ENCODE measurements at places on chromosomes 16 and 17.

DNA sequence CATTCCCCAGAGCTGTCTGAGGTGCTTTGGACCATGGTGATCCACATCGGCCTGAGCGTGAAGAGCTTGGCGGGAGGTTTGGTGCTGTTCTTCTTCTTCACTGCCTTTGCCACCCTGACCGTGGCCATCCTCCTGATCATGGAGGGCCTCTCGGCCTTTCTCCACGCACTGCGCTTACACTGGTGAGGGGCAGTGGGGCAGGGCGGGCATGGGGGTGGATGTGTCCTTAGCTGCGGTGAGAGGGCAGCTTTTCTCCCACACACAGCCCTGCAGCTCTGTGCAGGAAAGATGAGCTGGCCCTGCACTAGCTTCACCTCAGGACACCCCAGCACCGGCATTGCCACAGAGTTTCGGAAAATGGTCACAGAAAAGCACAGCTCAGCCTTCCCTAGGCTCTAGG lies 21.8 kb upstream of the NAGLU start:
- no peak for DNase-seq

DNA sequence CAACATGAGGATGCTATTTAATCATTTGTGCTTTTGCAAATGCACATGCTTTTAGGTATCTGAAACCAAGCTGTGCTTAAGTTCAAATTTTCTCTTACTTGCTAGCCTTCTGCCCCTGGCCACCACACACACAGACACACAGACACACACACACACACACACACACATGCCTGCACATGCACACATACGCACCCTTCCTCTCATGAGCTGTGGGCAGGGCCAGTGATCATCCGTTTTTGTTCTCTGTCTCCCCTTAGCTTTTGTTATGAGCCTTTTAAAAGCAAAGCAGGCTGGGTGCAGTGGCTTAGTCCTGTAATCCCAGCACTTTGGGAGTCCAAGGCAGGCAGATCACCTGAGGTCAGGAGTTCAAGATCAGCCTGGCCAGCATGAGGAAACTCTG lies 34.2 kb downstream of the CD300LF start:
- DNase-seq: no peak

DNA sequence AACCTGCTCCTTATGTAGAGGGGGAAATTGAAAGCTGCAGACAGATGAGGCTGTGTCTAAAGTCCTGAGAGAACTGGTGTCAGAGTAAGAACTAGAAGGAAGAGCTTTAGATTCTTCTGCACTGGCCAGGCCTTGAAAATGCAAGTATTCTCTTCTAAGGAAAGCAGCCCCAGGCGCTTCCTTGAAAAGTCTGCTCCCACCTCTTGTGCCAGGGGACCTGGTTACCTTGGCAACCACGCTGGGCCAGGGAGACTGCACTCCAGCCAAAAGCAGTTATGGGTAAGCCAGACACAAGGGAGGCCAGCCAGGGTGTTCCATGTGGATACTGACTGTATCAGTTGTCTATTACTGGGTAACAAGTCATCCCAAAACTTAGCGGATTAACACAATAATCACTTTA lies 228.6 kb upstream of the SDK2 start:
- no peak for DNase-seq

DNA sequence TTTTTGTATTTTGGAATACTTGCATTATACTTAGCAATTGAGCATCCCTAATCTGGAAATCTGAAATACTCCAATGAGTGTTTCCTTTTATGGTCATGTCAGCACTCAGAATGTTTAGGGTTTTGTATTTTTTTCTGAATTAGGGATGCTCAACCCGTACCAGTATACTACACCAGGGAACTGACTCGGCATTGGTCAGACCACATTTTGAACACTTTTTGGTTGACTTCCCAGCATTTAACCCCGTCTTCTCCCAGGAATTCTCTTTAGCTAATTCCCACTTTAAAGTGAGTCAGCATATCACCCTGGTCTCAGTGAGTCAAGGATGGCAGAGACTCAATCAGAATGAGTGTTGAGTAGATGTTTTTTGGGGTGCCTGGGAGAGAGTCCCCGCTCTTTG lies 177.9 kb downstream of the SPECC1 start:
- no peak for DNase-seq

- no peak for DNase-seq
Observed at GRCh38 chr16:62692685-62693084, 656.4 kb upstream of the CDH8 start.

GRCh38 chr17:41308251-41308917 lies 725 bp downstream of the KRTAP16-1 start:
- peak; percentile 89 for DNase-seq

- no peak for DNase-seq
Observed at GRCh38 chr17:10325031-10325695, 47.6 kb downstream of the MYH13 start.

- DNase-seq: no peak
Observed at GRCh38 chr16:8717892-8718415, 43.5 kb downstream of the ABAT start.

GRCh38 chr17:1004769-1005295 lies 7.9 kb downstream of the TIMM22 start:
- DNase-seq: no peak

GRCh38 chr16:67857547-67858233 lies 10.2 kb upstream of the CENPT start:
- peak; percentile 37 for DNase-seq

GRCh38 chr16:6131526-6132050 lies 1034.0 kb upstream of the EEF2KMT start:
- DNase-seq: no peak

DNA sequence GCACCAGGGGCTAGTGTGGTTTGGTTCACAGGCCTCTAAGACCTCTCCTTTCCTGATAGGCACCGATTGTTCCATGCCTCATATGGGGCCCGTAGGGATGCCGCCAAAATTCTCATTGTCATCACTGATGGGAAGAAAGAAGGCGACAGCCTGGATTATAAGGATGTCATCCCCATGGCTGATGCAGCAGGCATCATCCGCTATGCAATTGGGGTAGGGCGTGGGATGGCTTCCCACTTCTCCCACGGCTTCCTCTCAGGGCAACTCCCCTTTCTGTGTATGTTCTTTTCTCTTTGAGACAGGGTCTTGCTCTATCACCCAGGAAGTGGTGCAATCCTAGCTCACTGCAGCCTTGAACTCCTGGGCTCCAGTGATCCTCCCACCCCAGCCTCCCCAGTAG lies 5.3 kb downstream of the ITGAX start:
- DNase-seq: no peak

DNA sequence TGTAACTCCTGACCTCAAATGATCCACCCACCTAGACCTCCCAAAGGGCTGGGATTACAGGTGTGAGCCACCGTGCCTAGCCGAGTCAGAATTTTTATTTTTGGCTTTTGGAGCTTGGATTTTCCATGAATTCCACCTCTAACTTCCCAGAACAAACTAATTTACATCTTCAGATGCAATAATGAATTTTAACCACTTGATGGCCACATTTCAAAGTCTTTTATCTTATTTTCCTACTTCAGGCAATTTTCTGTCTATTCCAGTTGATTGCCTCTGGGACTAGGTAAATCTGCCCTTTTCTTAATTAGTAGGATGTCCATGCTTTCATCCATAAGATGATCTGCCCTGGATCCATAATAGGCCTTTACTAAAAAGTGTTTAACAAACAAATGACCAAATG lies 156.4 kb upstream of the ANKFN1 start:
- no peak for DNase-seq

GRCh38 chr16:77868478-77868877 lies 80.1 kb downstream of the VAT1L start:
- no peak for DNase-seq

DNA sequence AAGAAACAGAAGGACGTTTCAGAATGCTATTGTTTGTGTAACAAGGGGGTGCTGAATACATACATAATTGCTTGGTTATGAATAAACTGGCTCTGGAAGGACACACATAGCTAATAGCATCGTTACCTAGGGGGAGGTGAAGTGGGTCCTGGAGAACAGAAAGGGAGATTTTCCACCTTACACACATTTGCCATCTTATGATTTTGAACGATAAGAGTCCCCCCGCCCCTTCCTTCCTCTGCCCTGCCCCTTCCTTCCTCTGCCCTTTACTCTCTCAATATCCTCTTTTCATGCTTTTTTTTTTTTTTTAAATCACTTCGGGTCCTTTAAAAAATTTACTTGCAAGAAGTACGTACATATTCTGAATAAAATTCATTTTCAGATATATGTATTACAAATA lies 902 bp upstream of the DHRS7B start:
- peak; percentile 83 for DNase-seq

GRCh38 chr16:58503863-58504688 lies 4.1 kb downstream of the NDRG4 start:
- no peak for DNase-seq

- DNase-seq: no peak
Observed at GRCh38 chr17:70862295-70862694, 693.0 kb downstream of the KCNJ2 start.

GRCh38 chr17:66762276-66762675 lies 72.6 kb upstream of the CACNG5 start:
- DNase-seq: no peak

- DNase-seq: no peak
Observed at GRCh38 chr16:5166486-5166885, 68.9 kb upstream of the EEF2KMT start.

DNA sequence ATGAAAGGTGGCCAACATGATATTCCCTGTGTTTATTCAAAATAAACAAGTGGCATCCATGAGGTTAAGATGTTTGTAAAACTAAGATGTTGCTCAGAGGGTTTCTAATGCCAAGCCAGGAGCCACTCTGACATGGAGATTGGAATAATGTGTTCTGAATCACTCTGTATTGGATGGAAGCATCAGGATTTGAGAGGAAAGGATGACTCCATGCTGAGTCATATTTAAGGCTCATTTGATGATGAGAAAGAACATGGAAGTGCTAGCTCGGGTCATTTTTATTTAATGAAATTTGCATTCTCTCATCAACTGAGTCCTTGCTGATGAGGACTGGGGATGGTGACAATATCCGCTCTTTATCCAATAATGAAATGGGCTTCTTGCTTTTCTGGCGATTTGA lies 6.2 kb downstream of the VAT1L start:
- DNase-seq: no peak

DNA sequence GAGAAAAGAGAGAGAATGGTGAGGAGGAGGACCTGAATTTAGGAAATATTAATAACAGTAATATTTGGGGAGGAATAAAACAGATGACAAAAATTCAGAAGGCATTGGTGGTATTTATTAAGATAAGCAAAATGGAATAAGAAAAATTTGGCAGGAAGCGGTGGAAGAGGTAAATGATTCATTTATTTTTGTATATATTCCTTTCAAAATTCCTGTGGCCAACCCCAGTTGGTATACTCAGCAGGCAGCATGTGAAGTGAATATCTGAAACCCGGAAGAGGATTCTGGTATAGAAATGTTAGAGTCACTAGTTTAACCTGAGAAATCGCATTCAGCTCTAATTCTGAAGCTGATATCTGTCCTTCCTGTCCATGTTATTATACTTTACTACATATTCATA lies 792.0 kb downstream of the KCNJ2 start:
- DNase-seq: no peak

GRCh38 chr16:18829251-18829650 lies 27.9 kb upstream of the ARL6IP1 start:
- DNase-seq: no peak

All from CD4-positive, alpha-beta T cell treated with Interleukin-21 for 1 hour (primary cell).